GM23248 (cell line): ENCODE measurements at places on chromosomes 2 and 18.

GRCh38 chr2:54830546-54830945 is 107.1 kb downstream of the EML6 start:
- no peak for DNase-seq

GRCh38 chr2:121887513-121888188 is 132.2 kb downstream of the TSN start:
- no peak for DNase-seq

- DNase-seq, result no peak
Measured at GRCh38 chr2:121093692-121094091, 191.3 kb downstream of the TFCP2L1 start.

DNA sequence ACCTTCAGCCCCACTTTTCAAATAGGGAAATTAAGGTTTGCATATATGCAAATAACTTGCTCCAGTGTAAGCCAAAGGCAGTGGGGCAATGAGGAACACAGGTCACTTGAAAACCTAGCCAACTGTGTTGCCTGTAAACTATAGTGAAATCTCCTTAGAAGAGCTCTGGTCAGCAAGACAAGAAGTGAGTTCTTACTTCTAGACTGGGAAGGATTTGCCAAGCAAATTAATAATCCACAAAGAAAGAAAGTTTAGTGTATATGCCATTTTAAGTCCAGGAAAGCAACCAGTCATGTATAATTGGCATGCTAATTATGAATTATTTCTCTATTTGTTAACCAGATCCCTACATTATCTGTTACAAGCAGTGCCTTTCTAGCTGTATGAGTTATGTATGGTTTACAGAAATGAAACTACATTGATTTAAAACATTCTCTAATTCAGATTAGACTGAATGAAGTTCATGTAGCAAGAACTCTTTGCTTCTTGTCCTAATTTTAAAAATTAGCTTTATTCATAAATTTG is 129.9 kb downstream of the MTX2 start:
- DNase-seq, result no peak

DNA sequence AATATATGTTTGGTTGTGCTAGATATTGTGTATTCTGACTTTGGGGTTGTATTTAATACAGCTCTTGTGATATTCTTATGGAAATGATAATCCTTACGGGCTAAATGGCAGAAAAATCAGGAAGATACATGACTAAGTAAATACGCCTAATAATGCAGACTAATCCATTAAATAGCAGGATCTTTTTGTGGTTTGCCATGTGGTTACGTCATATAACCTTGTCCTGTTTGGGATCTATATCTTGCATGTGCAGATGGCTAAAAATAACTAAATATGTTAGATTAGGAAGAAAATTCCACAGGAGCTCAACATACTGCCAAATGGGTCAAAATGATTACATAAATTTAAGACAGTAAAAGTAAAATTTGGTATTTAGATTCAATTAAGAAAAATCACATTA is 83.0 kb downstream of the NEB start:
- no peak for DNase-seq

DNA sequence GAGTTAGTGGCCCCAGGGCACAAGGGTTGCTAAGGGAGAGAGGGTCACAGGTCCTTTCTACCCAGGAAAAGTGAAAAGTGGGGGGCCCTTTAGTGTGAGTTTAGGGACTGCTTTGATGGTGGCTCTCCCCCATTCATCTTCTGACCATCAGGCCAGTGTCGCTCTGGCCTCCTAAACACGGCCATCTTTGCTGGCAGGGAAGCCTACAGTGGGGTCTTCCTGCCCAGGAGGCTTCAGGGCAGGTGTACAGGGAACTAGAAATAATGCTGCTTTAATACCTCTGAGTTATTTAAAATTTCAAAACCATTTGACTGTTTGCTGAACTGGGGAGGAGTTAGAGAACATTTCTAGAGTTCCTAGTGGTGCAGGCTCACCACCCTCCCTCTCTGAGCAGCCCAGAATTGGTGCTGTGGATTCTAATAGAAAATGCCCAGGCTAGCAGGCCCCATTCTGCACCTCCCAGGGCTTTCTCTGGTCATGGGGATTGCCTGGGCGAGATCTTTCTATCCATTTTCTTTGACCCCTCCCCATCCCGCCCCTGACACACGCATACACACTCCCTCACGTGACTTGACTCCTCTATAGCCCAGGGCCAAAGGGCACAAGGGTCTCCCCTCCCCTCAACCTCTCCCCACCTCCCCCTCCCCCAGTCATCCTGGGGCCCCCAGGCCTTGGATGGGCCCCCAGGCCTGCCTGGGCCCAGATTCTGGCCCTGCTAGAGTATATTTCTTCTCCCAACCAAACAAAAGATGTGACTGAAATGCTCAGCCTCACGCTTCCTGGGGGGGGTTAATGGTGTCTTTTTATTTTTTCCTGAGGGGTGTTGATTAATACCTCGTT is 3.1 kb downstream of the PKDCC start:
- peak; percentile 30 for DNase-seq

DNA sequence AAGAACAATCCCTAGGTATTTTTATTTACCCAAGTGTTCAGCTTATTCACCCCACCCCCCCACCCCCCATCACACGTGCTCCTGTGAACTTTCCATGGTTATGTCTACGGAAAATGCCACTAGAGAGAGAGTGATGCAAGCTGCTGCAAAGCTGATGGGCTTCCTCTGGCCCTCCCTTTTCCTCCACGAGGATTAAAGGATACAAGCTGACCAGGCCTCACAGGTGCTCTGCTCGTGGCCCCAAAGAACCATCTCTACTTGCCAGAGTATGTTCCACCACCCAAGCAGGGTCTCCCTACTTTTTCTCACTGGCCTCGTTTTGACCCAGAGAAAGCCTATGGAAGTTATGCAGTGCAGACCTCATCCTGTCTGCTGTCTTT is 342.6 kb downstream of the CELF4 start:
- DNase-seq, result no peak

GRCh38 chr2:30545875-30546274 is 98.8 kb downstream of the LCLAT1 start:
- no peak for DNase-seq

DNA sequence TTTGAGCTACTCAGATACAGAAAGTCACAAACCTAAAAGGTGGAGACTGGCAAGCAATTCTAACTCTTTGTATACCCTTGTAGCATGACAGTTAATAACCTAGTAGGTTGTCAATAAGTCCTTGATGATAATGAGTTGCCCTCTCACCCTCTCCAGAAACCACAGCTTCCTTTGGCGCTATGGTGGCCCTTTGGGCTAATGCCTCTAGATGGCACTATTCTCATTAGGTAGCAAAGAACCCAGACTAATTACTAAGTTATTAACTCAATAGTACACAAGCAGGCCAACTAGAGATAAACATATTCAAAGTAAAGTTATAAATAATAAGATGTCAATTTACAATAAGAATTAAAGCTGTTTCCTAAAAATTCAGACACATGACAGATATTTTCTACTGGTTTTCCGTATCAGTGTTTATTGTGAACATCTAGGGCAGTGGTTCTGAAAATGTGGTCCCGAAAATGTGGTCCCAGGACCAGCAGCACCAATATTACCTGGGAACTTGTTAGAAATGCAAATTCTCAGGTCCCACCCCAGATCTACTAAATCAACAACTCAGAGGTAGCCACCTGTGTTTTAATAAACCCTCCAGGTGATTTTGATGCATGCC is 41.1 kb downstream of the LDAH start:
- DNase-seq, result peak; percentile 32

DNA sequence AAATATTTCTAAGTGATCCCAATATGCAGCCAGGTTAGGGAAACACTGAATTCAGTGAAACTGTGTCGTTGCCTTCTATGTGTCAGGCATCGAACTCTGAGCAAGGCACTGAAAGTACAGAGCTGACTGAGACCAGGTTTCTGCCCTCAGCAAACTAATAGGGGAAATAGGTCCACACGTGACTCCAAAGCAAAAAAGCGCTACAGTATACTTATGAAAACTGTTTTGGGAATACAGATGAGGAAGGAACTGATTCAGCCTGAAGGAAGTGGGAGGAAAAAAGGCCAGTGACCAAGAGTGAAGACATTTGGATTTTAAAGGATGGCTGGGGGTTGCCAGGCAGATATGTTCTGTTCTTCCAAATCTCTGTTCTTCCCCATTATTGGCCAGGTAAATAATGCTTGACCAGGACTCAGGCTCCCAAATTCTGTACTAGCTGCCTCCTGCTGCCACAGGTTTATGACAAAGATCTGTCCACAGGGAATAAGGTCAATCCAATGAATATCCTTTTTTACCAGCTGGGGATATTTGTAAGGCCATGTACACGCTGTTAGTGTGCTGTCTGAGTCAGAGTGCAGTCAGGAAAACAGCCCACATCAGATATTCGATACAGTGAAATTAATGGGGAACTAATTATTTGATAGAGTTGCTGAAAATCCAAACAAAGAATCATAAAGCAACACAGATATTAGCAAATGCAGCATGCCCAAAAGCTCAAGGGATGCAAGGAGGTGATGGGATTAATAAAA is 24.5 kb upstream of the INPP4A start:
- peak; percentile 3 for DNase-seq
